ENCODE measurements at places on chromosomes 1 and 21. TPM values are rescaled to one million over a fixed set of nuclear protein-coding genes. Genes with fewer than 3 reads are reported as not detected.
A peak's percentile ranks its signal among the peaks of the same experiment; 100 is the strongest.

DNA sequence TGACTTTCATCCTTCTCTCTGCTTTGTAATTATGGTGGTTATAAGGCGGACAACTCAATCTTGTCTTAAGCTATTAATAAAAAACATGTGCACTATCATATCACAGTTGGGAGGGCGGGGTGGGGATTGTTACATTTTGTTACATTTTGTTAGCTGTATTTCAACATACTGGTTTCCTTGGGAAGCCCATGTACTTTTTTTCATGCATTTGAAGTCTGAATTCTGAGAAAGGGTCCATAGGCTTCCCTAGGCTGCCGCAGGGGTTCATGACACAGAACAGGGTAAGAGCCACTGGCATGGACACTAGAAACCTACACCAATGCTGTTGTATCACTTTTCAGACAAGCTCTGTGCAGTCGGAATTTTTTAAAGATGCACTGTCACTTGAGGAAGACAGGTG is 178.8 kb downstream of the ETS2 start:
- H3K27me3 ChIP-seq: no peaks in the 10 kb centered on the region
- no peak for DNase-seq
- peak overlapping the region; percentile 47 for H3K27ac ChIP-seq
- no peaks in the 10 kb centered on the region for H3K36me3 ChIP-seq

GRCh38 chr21:44497703-44498126 is 42.3 kb downstream of the KRTAP10-1 start:
- no peak overlapping the region for H3K27ac ChIP-seq
- no peak overlapping the region for H3K4me3 ChIP-seq
- no peak for DNase-seq
- H3K27me3 ChIP-seq: no peaks in the 10 kb centered on the region

Gene SELE
- 0.11 TPM for total RNA-seq

DNA sequence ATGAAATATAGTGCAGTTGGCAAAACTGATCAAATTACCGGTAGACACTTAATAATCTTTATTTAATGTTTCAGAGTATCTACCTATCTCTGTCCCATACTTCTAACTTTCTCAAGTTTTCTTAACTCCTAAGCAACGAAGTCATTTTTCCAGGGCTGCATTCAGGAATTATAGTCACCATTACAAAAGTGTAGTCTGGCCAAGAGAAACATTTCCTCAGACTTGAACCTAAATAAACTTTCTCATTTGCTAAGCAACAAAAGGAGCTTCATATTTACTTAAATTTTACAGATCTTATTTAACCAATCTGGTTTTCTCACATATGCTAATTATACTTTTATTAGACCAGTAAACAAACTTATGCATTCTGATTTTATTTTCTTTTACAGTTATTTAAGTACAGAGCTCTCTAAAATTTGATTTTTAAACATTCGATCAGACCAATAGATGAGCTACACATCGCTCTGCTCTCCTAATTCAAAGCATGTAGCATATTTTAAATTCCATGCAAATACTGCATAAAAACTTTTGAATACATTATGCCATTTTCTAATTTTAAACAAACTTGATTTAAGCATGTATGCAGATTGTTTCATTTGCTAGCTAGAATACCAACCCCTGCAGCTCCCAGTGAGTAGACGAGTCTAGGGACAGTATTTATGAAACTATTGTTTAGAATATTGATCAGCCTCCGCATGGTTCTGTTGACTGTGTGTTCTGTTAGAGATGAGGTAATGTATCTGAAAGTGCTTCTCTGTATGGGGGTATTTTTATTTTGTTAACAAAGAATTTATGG is 201.4 kb downstream of the CHRM3 start:
- H3K36me3 ChIP-seq: no peaks in the 10 kb centered on the region
- no peaks in the 10 kb centered on the region for H3K4me1 ChIP-seq
- no peak for DNase-seq
- H3K4me3 ChIP-seq: no peak overlapping the region

GRCh38 chr1:11854519-11854918 is 4.2 kb downstream of the NPPB start:
- peaks cover 4% of the 10 kb centered on the region for H3K27me3 ChIP-seq
- H3K27ac ChIP-seq: peak overlapping the region; percentile 94
- no peak overlapping the region for H3K4me3 ChIP-seq

Gene HSD3B1
- total RNA-seq: not detected

Gene CASQ2
- total RNA-seq: 673 TPM

- peak overlapping the region; percentile 53 for H3K27ac ChIP-seq
- no peaks in the 10 kb centered on the region for H3K36me3 ChIP-seq
- H3K27me3 ChIP-seq: no peaks in the 10 kb centered on the region
- DNase-seq: peak; percentile 83
- no peaks in the 10 kb centered on the region for H3K4me1 ChIP-seq
- H3K4me3 ChIP-seq: no peak overlapping the region
Measured at GRCh38 chr1:3174487-3175247, 105.7 kb downstream of the PRDM16 start.

Gene SPATA45
- not detected for total RNA-seq

DNA sequence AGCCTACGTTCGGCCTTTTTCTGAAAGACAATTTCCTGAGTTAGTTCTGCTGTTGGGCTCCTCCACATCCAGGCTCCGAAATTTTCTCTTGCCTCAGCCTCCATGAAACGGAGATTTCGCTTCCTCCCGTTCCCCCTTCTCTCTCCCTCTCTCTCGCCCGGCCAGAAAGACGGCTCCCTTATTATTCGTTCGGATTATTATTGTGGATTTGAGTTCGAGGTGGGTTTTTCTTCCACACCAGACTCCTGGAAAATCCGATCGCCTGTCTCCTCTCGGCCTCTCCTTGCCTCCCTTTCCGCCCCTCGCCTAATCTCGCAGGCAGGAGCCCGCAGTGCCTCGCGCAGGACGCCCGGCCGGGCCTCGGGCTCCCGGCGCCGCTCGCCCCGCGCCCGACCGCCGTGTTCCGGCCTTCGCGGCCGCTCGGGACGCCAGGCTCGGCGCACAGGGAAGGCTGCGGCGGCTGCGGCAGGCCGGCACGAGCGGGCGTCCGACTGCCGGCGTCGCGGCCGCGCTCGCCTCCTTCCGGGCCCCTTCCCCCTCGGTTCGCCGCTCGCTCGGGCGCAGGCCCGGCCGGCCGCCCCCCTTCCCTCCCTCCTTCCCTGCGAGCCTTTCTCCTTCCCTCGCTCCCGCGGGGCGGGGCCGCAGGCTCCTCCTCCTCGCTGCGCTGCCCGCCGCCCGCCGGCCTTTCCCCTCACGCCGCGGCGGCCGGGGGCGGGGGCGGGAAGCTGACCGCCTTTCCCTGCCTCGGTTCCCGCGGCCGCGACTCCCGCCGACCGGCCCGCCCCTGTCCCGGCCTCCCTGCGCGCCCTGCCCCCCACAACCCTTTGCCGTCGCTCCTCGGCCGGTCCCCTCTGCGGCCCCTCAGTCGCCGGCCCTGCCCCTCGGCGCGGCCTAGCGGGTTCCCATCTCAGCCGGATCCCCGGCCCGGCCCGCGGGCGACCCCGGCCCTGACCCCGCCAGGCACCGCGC is at the start of gene ARHGEF11:
TSS of gene ARHGEF11 (minus strand) at position 493 of the 969 bp plus-strand sequence. CDS start 1,412 bp downstream, outside the sequence.
- no peaks in the 10 kb centered on the region for H3K36me3 ChIP-seq
- DNase-seq: peak; percentile 79
- H3K27me3 ChIP-seq: no peaks in the 10 kb centered on the region
- H3K4me3 ChIP-seq: peak within 1 kb of the TSS; percentile 65
- H3K27ac ChIP-seq: peak within 1 kb of the TSS; percentile 80
- H3K4me1 ChIP-seq: peaks cover 40% of the 10 kb centered on the region

Gene WNT3A
- not detected for total RNA-seq

Gene TDRD5
- total RNA-seq: not detected

GRCh38 chr1:201127755-201128455 is 921 bp upstream of the ASCL5 start:
- no peaks in the 10 kb centered on the region for H3K4me1 ChIP-seq
- no peaks in the 10 kb centered on the region for H3K27me3 ChIP-seq
- no peaks in the 10 kb centered on the region for H3K36me3 ChIP-seq
- H3K27ac ChIP-seq: no peak overlapping the region
- H3K4me3 ChIP-seq: no peak overlapping the region
- DNase-seq: no peak

Gene PLA2G2D
- total RNA-seq: not detected

GRCh38 chr1:5709461-5709975 is 282.7 kb downstream of the NPHP4 start:
- H3K4me3 ChIP-seq: no peak overlapping the region
- no peak overlapping the region for H3K27ac ChIP-seq
- no peaks in the 10 kb centered on the region for H3K27me3 ChIP-seq
- no peaks in the 10 kb centered on the region for H3K36me3 ChIP-seq
- no peak for DNase-seq

GRCh38 chr1:44029260-44029910 is 1.9 kb downstream of the SLC6A9 start:
- no peaks in the 10 kb centered on the region for H3K27me3 ChIP-seq
- peak overlapping the region; percentile 87 for H3K27ac ChIP-seq
- no peaks in the 10 kb centered on the region for H3K36me3 ChIP-seq
- peak overlapping the region; percentile 53 for H3K4me3 ChIP-seq
- no peaks in the 10 kb centered on the region for H3K4me1 ChIP-seq
- DNase-seq: no peak

Gene TMPRSS15
- not detected for total RNA-seq

Gene COL8A2
- total RNA-seq: 4.5 TPM

Gene DCDC2B
- not detected for total RNA-seq

- no peaks in the 10 kb centered on the region for H3K36me3 ChIP-seq
- no peak overlapping the region for H3K4me3 ChIP-seq
- no peak for DNase-seq
Measured at GRCh38 chr21:28136656-28137255, 855.9 kb downstream of the LTN1 start.

Gene POU3F1
- not detected for total RNA-seq

Gene ARF1
- 422 TPM for total RNA-seq

DNA sequence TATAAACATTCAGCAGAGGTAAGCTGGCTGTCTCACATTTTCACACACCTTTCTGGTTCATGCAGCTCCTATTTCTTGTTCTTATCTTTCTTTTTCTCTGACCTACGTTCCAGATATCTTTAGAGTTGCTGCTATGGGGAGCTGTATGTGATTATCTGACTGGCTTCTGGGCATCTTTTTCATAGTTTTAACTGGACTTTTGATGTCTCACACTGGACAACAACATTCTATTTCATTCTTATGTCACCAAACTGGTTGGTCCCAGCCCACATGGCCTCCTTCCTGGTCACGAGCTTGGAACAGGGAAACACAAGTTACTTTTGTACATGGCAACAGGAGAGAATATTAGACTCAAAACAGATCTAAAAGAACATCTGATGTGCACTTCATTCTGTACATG is 7.7 kb upstream of the CLDN8 start:
- no peak for DNase-seq
- peaks cover 18% of the 10 kb centered on the region for H3K4me1 ChIP-seq
- H3K4me3 ChIP-seq: no peak overlapping the region
- no peaks in the 10 kb centered on the region for H3K36me3 ChIP-seq
- no peaks in the 10 kb centered on the region for H3K27me3 ChIP-seq

- no peaks in the 10 kb centered on the region for H3K27me3 ChIP-seq
- H3K4me3 ChIP-seq: no peak overlapping the region
- H3K4me1 ChIP-seq: no peaks in the 10 kb centered on the region
Measured at GRCh38 chr1:114108751-114109255, 44.9 kb downstream of the SYT6 start.

DNA sequence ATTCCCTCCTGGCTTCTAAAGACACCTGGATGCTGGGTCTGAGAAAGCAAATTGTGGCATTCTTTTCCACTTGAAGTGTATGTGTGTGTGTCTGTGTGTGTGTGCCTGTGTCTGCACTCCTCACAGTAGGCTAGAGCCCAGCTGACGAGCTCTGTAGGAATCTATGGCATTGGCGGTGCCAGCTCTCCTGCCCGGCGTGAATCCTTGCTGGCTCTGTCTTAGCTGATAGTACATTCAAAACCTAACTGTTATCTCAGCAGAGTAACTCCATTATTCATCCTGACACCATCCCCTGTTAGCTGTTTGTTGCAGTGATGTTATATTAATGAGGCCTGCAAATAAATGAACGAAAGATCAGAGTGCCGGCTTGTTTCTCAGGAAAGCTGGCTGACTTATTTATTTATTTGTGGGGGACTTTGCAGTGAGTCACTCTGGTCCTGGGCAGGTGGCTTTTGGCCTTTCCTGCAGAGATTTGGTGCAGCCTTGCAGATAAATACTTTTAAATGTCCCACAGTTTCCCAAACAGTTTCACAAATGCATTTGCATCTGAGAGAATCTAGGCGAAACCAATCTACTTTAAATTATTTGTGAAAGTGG is 160.6 kb upstream of the CD34 start:
- H3K36me3 ChIP-seq: no peaks in the 10 kb centered on the region
- H3K4me3 ChIP-seq: no peak overlapping the region
- H3K27ac ChIP-seq: no peak overlapping the region
- no peaks in the 10 kb centered on the region for H3K4me1 ChIP-seq

Gene SLFNL1
- total RNA-seq: not detected

Gene WASF2
- 49.0 TPM for total RNA-seq

DNA sequence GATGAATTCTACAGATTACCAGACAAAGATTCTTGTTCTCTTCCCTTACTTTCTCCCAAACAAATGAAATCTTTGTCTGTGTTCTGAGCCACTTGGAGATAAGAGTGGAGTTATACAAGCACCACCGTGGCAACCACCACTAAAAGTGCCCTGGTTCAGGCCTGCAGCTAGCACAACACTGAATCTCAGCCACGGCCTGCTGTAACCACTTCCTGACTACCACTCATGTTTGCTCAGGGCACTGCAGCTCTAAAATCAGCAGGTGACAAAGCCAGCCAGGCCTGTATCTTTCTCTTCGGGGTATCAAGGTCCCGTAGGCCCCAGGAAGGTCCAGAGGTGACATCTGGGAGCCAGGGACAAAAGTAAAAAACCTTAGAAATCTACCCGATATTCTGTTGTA is 3.2 kb upstream of the OR2T6 start:
- no peak overlapping the region for H3K27ac ChIP-seq
- DNase-seq: no peak
- H3K4me3 ChIP-seq: no peak overlapping the region
- no peaks in the 10 kb centered on the region for H3K36me3 ChIP-seq

Gene G0S2
- total RNA-seq: 299 TPM

Gene CLDN17
- total RNA-seq: not detected

DNA sequence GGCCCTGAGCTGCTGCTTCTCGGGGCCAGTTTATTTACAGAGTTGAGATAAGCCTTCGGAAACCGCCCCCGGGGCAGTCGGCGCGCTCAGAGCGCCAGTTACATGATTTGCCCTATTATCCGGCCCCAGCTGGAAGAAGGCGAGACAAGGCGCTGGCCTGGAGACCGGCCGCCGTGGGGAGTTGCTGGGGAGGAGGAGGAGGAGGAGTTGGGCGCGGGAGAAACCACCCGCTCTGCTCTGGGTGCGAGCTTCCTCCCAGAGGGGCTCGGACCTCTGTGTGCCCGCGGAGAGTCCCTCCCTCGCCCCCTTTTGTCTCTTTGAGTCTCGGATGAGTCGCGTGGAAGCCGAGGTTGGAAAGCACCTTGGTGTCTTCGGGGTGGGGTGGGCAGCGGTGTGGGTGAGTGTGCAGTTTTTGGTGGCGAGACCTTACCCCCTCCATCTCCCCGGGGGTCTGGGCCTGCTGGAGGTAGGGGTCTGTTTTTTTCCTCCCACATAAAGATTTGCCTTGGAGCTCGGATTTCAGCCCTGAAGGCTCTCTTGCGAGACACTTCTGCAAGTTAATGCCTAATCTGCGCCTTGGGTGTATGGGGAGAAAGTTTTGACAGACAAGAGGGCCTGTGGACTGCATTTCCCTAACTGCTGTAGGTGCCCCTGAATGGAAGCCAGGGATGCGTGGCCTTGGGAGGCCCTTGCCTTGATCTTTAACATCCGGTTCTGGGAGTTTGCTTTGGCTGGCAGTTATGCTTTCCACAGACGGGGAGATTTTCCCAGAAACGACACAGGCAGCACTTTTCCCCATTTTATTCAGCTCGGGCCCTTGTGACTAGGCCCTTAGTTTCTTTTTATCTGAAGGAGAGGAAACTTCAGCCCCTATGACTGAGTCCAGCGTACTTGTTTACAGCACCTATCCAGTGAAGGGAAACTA is 80.0 kb downstream of the NDUFS5 start:
- H3K27me3 ChIP-seq: no peaks in the 10 kb centered on the region
- H3K27ac ChIP-seq: peak overlapping the region; percentile 97
- DNase-seq: no peak
- H3K36me3 ChIP-seq: no peaks in the 10 kb centered on the region
- H3K4me3 ChIP-seq: peak overlapping the region; percentile 86
- H3K4me1 ChIP-seq: peaks cover 69% of the 10 kb centered on the region
